ENCODE measurements at places on chromosomes 11 and 22.

- no peak for DNase-seq
Observed at GRCh38 chr22:32725369-32725988, 76.0 kb upstream of the TIMP3 start.

GRCh38 chr22:31497148-31497938 is 1.0 kb downstream of the SFI1 start:
- peak; percentile 17 for DNase-seq

GRCh38 chr11:111541254-111542061 is 938 bp downstream of the LAYN start:
- DNase-seq, result no peak

GRCh38 chr22:20061481-20061861 is 18.6 kb upstream of the DGCR8 start:
- DNase-seq, result no peak

DNA sequence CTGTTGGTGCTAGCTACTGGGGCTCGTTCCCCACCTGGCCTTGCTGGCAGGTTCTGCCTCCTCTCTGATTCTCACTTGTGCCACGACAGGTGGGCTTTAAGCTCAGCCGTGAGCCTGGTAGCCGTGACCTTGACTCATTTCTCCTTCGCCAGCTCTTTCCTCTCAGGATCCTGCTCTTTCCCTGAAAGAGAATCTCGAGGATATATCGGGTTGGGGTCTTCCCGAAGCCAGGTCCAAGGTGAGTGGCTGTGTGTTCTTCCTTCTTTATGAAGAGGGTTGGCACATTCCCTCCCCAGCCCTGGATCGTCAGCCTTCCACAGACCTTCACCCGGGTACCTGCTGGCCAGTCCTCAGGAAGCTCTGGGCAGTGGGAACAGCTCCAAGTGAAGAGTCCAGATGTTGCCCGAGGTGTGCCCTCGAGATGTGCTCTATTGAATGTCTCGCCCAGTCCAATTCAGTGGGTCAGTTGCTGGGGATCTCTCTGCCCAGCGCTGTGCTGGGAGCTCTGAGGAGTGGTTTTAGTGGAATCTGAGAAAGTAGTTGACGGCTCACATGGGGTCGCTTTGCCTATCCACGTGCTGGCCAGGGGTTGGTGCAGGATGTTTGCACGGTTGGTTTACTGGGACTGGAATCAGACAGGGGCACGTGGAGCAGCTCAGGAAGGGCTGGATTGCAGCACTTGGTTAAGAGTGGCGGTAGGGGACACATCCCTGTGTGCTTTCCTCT is 1.4 kb downstream of the ZNF74 start:
- DNase-seq, result no peak

GRCh38 chr11:66106786-66107599 is 36.9 kb downstream of the PACS1 start:
- peak; percentile 71 for DNase-seq

DNA sequence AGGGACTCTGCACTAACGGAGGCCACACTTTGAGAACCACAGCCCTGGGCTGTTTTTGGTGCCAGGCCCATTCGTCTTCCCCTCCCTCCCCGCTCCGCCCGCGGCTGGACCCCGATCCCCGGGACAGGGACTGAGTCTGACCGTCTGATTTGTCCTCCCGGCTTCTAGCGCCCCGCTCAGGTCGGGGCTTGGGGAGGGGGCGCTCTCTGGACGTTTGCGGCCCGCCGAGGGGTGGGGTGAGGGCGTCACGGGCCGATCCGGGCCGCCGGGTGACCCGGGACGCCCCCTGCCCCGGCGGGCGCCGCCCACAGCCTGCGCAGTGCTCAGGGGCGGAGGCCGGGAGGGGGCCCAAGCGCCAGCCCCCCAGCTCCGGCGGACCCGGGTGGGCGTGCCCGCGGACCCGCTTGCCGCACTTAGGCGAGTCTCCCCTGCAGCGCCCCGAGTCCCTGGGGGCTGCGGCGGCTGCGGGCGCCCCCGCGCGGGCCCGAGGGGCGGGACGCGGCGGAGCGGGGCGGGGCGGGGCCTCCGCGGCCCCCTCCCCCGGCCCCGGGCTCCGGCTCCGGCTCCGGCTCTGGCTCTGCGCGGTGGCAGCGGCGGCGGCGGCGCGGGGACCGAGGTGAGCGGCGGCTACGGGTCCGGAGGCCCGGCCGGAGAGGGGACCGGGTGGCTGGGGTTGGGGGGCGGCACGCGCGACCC is 33.7 kb upstream of the PRR5 start:
- DNase-seq, result peak; percentile 39

DNA sequence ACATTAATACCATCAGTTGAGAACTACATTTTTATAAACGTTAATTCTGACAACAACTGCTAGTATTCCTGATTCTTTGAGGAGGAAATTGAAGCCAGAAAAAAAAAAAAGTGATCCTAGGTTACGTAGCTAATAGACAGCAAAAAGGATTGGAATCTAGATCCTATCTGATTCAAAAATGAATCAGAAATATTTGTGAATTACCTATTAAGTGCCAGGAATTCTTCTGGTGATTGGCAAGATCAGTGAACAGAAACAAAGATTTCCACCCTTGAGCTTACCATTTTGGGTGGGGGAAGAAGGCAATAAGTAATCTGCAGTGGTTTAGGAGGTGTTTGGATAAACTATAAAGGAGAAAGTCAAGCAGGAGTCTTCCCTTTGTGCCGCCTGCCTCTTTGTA is 63.9 kb upstream of the LARGE1 start:
- no peak for DNase-seq

DNA sequence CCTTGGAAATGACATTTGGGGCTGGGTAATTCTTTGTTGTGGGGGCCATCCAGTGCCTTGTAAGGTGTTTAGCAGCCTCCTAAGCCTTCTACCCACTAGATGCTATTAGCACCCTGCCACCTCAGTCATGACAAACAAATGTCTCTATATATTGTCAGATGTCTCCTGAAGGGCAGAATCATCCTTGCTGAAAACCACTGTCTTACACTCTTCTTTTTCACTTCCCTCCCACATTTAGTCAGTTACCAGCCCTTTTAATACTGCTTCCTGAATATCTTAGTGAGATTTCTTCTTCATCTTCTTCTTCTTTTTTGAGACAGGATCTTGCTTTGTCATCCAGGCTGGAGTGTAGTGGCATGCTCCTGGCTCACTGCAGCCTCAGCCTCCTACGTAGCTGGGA is 33.1 kb downstream of the TNRC6B start:
- DNase-seq, result no peak

- DNase-seq, result no peak
Observed at GRCh38 chr22:30607939-30608338, 965 bp downstream of the TCN2 start.

- no peak for DNase-seq
Observed at GRCh38 chr11:31493235-31493634, 16.2 kb downstream of the IMMP1L start.

GRCh38 chr11:60910711-60911380 is 3.1 kb upstream of the TMEM109 start:
- DNase-seq, result no peak

GRCh38 chr22:18111759-18112330 is 1.2 kb downstream of the TUBA8 start:
- DNase-seq, result no peak

DNA sequence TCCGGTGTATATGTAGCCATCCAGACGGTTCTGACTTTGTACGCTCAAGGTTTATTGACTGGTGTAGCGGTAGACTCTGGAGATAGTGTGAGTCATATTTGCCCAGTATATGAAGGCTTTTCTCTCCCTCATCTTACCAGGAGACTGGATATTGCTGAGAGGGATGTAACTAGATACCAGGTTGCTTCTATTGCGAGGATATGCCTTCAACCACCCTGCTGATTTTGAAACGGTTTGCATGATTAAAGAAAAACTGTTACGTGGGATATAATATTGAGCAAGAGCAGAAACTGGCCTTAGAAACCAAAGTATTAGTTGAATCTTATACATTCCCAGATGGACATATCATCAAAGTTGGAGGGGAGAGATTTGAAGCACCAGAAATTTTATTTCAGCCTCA is 84.3 kb downstream of the GGT1 start:
- no peak for DNase-seq

GRCh38 chr11:723120-723883 is 17.3 kb downstream of the EPS8L2 start:
- DNase-seq, result peak; percentile 65

DNA sequence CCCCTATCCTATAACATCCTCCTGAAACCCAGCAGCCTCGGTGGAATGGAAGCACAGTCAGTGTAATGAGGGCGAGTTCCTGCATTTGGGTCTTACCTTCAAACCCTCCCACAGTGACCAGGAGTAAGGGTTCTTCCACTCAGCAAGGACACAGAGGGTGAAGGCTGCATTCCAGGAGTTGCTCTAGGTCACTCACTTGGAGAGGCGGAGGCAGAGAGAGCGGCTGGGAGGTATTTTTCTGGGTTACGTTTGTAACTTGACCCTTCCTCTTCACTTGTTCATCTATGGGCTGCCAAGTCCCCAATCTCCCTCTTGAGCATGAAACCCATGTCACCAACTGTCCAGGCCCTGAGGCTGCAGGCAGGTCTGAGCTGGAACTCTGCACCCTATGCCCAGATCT is 36.8 kb upstream of the SHISAL1 start:
- DNase-seq, result no peak

DNA sequence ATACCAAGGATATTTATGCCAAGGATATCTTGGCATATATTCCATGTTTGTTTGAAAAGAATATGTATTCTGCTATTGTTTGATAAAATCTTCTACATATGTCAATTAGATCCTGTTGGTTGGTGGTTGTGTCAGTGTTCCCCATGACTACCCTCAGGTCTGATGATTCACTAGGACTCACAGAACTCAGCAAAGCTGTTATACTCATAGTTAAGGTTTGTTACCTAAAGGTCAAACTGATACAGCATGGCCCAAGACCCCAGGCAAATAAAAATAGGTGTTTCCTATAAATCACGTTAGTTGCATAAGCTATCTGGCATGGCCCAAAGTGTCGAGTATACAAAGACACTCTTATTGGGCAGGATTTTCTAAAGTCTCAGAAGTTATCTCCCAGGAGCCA is 30.2 kb upstream of the B3GNT6 start:
- DNase-seq, result no peak

- DNase-seq, result no peak
Observed at GRCh38 chr11:74677131-74677530, 54.1 kb downstream of the CHRDL2 start.

DNA sequence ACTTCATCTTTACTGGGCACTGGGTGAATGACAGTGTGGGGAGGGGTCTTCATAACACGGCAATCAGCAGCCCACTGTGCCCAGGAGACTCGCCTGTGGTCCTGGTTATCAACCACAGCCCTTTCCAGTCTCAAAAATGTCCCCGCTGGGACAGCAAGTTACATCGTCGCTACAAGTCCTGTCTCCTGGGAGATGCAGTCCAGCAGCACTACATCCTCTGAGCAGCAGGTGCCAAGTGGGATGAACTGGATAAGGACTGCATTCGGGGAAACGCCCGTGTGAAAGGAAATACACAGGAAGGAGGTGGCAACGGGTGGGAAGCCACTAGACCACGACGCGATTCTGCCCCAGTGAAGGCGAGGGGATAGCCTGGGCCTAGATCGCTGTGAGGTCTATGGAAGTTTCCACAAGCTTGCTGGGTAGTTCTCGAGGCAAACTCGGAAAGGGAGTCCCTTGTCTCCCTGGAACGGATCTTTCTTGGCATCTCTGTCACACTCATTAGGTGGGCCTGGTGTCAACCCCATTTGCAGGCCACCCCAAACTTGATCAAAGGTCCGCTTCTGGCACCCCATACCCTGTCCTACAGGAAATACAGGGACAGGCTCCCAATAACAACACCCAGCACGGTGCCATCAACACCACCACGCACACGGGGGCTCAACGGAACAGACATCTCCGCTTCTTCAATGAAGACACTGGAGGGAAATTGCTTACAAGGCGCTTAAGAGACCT is 4.4 kb downstream of the ASCL2 start:
- no peak for DNase-seq

GRCh38 chr11:113529606-113530005 is 54.4 kb upstream of the DRD2 start:
- DNase-seq, result no peak

DNA sequence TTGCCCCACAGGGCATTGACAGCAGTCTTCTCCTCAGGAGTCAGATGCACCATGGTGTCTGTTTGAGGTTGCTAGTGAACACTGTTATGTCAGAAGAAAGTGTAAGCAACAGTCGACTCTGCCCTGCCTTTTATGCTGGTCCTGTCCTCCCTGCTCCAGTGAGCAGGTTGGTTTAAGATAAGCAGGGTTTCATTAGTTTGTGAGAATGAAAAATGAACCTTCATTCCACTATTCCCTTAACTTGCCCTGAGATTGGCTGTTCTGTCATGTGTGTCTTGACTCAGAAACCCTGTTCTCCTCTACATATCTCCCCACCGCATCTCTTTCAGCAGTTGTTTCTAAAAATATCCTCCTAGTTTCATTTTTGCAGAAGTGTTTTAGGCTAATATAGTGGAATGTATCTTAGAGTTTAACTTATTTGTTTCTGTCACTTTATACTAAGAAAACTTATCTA is at the start of gene HBD:
TSS of gene HBD (minus strand) at position 103 of the 454 bp plus-strand sequence. CDS start at position 53, 50 bp downstream.
- DNase-seq, result no peak

- no peak for DNase-seq
Observed at GRCh38 chr11:121557348-121557747, 104.6 kb upstream of the SORL1-AS1 start.

DNA sequence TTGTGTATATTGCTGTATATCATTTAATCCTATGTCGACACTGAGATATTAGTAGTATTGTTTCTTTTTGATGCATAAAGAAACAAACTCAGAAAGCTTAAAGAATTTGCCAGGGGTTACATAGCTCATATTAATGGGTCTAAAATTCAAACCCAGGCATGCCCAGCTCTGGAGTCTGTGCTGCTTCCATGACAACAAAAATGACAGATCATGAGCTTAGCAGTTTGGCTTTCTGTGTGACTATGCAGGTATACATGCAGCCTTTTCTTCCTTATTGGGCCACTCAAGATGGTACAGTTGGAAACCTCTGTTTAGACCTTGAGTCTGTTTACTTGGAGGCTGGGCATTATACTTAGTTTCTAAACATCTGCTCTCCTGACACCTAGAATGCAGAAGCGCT is 220.5 kb upstream of the TENM4 start:
- DNase-seq, result no peak

- DNase-seq, result no peak
Observed at GRCh38 chr11:68996376-68997123, 15.8 kb upstream of the MRGPRD start.

- DNase-seq, result no peak
Observed at GRCh38 chr11:44957040-44957515, 6.4 kb upstream of the TP53I11 start.

DNA sequence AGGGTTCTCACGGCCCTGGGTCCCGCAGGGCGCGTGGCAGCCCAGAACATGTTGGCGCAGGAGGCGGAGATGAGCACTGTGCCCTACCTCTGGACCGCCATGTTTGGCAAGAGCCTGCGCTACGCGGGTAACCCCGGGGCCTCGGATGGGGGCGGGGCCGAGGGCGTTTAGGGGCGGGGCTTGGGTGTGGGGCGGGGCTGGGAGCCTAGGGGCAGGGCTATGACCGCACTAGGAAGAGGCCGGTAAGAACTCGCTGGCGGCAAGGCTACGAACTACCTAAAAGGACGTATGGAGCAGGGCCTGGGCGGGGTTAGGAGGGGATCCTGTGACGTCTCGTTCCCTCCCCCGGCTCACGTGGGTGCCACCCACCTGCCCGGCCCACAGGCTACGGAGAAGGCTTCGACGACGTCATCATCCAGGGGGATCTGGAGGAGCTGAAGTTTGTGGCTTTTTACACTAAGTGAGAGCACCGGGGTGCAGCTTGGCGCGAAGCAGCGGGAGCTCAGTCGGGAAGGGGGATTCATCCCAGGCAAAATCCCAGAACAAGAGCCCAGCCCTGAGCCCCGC is 2.8 kb upstream of the LZTR1 start:
- DNase-seq, result peak; percentile 80

Data from activated CD4-positive, alpha-beta memory T cell treated with anti-CD3 and anti-CD28 coated beads for 36 hours (primary cell).